BJ (cell line): ENCODE measurements at places on chromosomes 7 and 10. TPM values are rescaled to one million over a fixed set of nuclear protein-coding genes. Genes with fewer than 3 reads are reported as not detected.

DNA sequence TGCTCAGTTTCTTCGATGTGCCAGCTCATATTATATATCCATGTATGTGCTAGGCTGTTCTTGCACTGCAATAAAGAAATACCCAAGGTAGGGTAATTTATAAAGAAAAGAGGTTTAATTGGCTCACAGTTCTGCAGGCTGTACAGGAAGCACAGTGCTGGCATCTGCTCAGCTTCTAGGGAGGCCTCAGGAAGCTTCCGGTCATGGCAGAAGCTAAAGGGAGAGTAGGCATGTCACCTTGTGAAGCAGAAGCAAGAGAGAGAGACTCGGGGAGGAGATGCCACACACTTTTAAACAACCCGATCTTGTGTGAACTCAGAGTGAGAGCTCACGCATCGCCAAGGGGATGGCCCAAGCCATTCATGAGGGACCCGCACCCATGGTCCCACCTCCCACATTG lies 13.8 kb upstream of the ECHDC3 start:
- DNase-seq = no peak

DNA sequence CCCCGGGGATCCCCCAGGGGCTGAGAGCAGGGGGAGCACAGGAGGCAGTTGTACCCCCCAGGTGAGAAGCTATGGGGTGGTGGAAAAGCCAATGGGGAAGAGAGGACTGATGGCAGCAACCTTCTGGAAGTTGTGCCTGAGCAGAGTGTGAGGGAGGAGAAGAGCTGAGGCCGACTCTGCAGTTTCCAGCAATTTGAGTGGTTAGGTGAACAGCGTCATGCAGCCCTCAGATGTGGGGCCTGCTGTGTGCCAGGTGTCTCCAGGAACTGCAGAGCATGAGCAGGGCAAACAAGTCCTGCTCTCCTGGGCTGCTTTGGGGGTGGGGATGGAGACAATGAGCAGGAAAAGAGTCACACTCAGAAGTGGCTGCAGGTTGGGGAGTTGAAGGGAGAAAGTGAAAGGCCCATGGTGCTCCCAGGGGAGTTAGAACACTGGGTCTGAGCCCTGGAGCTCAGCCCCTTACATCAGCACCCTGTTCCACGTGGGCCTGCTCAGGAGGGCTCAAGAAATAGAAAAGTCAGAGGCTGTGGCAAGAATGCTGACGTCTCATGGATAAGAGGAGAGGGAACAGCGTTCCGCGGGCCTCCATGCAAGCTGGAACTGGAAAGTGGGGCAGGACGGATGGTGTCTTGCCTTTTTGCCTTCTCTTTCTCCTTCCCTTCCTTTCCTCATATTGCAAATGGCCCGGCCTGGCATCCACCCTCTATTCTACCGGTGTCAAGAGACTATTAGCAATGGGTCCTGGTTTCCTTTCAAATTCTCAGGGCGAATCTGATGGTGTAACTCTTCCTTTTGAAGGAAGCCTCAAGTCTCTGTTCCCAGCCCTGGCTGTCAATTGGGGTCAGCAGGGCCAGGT lies 4.0 kb upstream of the AFAP1L2 start:
- no peak for DNase-seq

The GRID2IP gene
- not detected in 2 replicates for polyA plus RNA-seq

The LIPN gene
- not detected in 2 replicates for polyA plus RNA-seq

- DNase-seq = no peak
These were observed 225.3 kb upstream of the INHBA start for GRCh38 chr7:41928166-41928565.

GRCh38 chr7:47318395-47319182 lies 263.3 kb downstream of the TNS3 start:
- DNase-seq = no peak

The OR2A12 gene
- not detected in 2 replicates for polyA plus RNA-seq

The IL2RA gene
- not detected in 2 replicates for polyA plus RNA-seq

DNA sequence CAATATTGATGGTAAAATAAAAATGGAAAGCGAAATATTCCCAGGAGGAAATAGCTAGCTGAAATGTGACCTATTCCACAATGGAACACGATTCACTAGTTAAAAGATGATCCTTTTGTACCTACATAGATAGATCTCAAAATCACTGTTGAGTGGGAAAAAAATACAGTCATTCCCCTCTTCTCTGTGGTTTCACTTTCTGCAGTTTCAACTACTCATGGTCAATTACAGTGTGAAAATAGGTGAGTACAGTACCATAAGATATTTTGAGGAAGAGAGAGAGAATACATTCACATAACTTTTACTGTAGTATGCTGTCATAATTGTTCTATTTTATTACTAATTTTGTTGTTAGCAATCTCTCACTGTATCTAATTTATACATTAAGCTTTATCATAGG lies 56.0 kb upstream of the COL13A1 start:
- DNase-seq = no peak

DNA sequence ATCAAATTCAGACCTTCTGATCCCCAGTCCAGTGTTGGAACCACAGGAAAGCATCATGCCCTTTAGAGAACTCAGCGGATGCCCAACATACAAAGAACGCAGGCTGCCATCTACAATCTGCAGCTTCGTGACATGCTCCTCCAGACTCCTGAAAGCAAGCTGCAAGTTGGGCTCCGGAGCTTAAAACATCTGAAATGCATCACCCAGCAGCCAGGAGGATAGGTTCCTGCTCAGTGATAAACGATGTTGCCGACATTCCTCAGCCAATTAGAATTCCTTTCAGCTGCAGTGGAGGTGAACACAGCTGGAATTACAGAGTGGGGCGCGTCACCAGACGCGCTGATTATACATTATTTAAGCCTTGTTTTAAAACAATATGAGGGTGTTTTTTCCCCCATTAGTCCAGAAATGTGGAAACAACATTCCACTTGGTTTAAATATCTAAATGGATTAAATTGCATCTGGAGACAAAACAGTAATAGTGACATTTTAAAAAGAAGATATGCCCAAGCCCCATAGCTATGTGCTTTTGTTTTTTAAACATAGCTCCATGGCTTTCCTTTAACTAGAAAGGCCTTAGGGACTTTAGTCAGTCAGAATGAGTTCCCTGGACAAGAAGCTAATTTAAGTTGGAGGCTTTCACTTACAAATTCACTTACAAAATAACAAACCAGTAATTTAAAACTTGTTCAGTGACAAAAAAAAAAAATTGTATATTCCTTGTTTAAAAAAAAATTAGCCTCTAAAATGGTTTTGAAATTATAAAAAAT lies 6.3 kb downstream of the SMURF1 start:
- DNase-seq = no peak

GRCh38 chr10:28199941-28200340 lies 102.9 kb downstream of the MPP7 start:
- no peak for DNase-seq
